ENCODE measurements at places on chromosomes 12 and 14.

- no peak for DNase-seq
These were observed 11.3 kb downstream of the FOS start for GRCh38 chr14:75289840-75290388.

- no peak for DNase-seq
These were observed 297.5 kb downstream of the ZFP36L1 start for GRCh38 chr14:68495101-68496039.

DNA sequence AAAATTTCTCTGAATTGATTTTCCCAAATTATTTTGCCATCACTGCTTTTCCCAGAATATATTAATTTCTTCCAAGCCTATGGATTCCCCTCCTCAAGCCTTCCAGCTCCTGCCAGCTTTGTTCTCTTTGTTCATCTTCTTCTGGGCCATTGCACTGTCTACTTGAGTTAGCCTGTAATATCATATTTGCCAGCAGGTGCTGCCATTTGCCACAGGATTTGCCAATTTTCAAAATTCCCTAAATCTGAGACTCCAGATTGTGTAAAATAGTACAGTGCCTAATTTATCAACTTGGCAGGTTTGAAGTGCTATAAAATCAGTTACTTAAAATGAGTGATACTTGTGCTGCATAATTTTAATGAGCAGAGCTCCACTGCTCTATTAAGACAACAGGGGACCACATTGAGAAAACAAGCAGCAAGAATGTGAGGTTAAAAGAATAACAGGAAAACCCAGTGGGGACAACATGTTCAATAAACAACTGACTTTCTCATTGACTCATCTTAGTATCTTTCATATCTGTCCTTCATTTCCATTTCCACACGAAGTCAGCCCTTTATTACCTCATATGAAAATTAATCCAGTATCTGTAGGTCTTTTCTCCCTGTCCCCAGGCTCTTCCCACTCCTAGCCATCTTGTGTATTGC is 84.6 kb upstream of the CCDC196 start:
- no peak for DNase-seq

DNA sequence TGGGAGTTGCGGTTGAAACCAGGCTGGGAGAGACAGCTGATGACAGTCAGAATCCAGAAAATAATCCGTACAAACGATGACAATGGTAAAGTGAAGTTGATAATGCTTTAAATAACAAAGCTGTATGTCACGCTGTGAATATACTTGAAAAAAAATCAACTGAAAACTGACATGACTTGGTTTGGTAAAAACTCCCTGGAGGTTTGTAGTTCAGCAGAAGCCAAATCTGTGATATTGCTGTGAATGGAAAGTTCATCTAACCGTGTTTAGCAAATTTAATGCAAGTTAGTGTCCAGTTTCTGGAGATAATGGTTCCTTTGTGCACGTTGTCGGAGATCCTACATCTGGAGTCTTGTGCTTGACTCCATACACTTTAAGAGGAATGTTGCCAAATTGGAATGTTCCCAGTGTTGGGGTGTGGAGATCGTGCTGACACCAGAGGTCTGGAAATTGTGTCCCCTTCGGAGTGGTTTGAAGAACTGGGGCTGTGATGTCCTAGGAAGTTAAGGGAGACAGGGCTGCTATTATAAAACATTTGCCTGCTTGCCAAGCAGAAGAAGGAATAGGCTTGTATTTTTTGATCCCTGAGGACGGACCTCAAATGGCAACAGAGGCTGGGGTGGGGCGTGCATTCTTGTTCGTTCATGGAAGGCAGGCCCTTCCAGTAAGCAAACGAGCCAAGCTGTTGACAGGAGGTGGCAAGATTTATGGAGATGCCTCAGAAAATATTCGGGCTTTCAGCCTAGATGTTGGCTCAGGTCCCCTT is 30.6 kb downstream of the PPFIBP1 start:
- no peak for DNase-seq

DNA sequence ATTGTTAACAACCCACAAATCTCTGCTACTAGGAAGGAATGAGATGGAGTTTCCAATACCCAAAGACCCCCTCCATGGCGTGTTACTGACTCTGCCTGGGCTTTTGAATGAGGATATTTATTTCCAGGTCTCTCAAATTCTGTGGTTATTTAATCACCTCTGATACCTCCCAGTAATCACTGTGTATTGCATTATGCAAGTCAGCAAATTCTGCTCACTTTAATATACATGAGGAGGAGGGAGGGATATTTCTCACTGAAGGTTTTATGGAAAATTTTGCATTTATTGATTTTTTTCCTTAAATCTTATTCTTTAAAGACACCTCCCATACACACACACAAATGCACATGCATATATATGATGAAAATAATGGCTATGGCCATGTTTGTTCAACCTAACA is 962.9 kb downstream of the VRK1 start:
- no peak for DNase-seq

DNA sequence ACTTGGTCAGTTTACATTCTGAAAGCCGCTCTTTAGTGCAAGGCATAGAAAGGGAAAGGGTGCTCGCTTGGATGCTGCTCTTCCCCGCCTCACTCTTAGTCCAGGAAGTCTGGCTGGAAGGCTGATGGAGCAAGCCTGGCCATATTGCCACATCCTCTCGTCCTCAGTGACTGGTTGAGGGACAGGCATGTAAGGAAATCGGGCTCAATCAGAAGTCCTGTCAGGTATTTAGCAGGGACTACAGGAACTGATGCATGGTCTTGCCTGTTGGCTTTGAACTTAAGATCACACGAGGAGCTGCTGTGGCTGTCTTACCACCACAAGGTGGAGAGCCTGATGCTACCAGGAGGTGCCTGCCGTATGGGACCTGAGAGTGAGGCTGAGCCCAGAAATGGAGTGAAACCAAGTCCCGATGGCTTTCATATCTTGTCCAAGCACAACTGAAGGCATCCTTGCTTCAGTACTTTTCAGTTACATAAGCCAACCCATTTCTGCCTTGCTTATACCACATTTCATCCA is 10.7 kb upstream of the C12orf75 start:
- DNase-seq: no peak

GRCh38 chr14:65359503-65359902 is 53.0 kb upstream of the FUT8 start:
- no peak for DNase-seq

DNA sequence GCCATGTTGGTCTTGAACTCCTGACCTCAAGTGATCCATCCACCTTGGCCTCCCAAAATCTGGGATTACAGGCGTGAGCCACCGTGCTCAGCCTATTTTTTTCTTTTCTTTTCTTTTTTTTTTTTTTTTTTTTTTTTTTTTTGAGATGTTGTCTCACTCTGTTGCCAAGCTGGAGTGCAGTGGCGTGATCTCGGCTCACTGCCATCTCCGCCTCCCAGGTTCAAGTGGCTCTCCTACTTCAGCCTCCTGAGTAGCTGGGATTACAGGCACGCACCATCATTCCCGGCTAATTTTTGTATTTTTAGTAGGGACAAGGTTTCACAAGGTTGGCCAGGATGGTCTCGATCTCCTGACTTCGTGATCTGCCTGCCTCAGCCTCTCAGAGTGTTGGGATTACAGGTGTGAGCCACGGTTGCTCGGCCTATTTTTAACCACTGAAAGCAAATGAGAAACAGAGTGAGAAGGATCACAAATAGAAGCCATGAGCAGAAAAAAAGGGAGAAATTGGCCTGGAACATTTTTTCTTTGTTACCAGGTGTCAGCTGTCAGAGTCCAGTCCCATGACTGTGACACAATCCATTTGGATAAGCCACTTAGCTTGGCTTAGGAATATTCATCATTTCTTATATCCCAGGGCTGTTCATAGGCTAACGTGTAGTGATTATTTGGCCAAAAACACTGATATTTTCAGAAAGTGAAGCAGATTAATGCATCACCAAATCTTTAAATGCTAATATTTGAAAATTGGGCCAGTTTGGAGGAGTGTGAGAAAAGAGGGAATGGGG is 7.9 kb upstream of the NFKBIA start:
- no peak for DNase-seq

GRCh38 chr14:77175843-77176242 is 5.8 kb upstream of the TMEM63C start:
- no peak for DNase-seq

- no peak for DNase-seq
These were observed 137.9 kb upstream of the CPSF6 start for GRCh38 chr12:69101505-69101904.

DNA sequence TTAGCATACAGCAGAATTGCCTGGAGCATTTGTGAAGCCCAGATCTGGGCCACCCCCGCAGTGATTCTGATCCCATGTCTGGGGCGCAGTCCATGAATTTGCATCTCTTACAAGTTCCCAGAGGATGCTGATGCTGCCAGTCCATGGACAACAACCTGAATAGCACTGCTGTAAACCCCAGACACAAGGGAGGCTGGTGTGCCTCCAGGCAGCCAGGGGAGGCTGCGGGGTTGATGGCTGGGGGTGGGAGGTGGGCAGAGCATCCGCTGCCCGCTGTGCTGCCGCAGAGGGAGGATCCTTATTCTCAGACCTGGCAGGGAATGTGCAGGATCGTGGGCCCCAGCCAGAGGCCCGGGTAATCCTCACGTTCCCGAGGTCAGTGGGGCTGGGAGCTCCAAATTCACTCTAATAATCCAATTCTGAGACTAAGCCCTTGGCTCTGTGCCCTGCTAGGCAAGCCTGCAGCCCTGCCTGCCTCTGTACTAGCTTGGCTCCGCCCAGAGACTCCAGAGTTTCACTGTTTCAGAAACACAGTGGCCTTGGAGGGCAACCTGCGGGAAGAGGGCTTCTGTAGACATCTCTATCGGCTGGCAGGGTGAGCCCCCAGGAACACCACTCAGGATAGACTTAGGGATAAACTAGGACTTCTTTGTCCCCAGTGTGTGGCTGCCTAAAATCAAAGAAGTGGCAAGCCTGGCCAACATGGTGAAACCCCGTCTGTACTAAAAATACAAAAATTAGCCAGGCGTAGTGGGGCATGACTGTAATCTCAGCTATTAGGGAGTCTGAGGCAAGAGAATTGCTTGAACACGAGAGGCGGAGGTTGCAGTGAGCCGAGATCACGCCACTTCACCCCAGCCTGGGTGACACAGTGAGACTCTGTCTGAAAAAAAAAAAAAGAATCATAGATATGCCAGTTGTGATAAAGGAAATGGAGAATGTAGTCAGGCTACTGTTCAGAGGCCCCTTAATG is 17.8 kb upstream of the MLEC start:
- no peak for DNase-seq

GRCh38 chr14:52032204-52032801 is 36.6 kb downstream of the NID2 start:
- DNase-seq: no peak

DNA sequence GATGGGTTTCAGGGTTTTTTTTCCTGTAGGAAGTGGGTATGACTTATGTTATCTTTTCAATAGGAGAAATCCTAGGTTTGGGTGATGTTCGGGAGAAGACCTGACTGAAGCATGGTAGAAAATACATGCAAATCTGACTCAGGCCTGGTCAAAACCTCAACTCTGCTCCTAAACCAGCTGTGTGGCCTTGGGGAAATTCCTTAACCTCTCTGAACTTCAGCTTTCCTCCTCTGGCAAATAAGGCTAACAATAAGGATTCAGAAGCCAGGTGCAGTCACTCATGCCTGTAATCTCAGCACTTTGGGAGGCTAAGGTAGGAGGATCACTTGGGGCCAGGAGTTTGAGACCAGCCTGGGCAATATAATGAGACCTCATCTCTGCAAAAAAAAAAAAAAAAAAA is 148.5 kb downstream of the PHETA1 start:
- DNase-seq: no peak

DNA sequence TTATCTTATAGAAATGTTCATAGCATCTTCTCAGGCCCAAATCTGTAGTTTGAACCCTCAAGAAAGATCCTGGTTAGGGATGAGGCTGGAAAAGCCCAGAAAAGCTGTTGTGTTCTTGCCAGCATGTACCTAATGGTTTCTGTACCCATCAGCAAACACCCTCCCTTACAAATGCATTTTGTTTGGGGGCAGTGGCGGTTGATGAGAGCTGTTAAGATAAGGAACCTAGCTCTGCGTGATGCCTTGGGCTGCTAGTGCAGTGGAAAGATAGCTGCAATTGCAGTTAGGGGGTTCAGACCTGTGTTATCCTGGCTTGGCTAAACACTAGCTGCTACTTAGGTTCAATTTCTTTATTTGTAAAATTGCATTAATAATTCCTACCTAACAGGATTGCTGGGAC is 3.6 kb downstream of the TPH2 start:
- no peak for DNase-seq

DNA sequence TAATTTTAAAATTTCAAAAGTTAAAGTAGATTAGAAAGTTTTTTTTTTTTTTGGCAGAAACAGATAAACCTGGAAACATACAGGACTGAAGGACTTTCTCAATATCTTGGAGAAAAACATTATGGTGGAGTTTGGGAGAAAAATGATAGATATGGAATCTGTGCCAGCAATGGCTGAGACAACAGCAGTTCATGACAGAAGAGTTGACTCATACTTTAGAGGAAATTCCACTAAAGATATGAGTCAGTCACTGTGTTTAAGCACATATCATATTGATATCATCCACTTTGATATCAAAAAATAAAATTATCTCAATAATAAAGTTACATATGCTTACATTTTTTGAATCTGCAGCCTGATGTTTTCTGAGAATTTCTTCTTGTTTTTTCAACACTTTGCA is 193.9 kb upstream of the OR4E1 start:
- DNase-seq: no peak

DNA sequence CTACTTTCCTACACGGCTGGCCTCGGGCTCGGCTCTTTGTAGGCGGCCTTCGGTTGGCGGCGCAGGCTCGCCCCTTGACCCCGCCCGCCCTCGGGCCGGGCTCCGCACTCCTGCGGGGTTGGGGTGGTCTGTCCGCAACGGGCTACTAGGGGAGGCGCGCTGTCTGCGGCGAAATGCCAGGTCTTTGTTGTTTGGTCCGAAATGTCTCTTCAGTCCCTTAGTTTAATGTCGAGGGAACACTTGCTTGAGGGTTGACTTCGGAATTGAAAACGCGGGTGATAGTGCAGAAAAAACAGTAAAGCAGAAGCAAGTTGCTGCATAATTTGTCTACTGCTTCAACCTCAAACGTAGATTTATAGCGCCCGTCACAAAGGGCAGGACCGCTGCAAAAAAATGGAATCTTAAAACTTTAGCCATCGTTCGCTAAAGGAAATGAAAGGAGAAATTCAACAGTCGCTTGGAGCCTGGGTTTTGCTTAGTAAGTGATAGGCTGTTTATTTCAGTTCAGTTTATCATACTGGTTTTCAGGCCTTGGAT is 390 bp downstream of the JKAMP start:
- DNase-seq: no peak

DNA sequence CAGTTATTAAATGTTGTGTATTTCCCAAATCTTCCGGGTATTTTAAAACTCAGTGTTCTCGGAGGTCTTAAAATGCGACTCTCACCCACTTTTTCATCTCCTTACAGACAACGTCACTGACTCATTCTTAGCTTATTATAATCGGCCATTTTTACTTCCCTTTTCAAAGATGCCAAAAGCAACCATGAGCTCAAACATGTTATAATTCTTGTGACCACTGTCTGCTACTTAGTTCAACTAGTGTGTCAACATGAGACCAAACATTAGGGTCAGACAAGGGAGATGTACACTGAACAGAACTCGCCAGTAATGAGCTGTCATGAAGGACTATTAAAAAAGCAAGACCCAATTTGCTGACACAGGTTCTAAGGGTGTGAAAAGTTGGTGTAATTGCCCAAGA is 4.2 kb upstream of the GRIP1 start:
- no peak for DNase-seq

- DNase-seq: no peak
These were observed 8.0 kb upstream of the LGMN start for GRCh38 chr14:92756446-92756845.

Measured in Peyer's patch (tissue), 4 donors.